ENCODE measurements at places on chromosomes 11 and 22.
A peak's percentile ranks its signal among the peaks of the same experiment; 100 is the strongest.

DNA sequence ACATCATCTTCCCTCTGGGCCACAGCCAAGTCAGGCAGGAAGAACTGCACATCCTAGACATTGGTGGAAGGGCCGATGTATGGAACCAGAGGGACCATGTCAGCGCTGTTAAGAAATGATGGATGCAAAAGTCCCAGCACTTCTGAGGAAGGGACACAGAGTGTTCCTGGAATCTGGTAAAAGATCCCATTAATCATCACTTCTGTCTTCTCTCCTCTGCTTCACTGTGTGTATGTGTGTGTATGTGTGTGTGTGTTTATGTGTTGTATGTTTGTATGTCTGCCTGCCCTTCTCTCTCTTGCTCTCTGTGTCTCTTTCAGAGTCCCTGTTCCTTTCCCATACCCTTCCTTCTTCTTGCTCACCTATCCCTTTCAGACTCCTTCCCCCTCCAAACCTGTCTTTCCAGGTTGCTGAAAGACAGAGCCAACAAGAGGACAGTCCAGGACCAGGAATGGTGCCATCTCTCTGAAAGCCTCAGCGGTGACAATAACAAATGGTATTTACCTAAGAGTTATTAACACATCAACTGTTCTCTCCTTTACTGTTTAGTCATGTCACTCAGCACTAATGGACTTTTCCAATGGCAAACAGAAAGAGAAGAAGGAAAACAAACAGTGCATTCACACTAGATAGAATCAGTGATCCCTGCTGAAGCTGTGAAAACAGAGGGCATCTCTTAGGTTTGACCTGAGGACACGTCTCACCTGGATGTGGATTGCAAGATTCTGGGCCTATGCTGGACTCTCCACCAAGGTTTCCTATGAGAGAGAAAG lies 47.1 kb downstream of the EHF start:
- DNase-seq: no peak

- no peak for DNase-seq
Observed at GRCh38 chr11:32023370-32024305, 67.2 kb upstream of the RCN1 start.

DNA sequence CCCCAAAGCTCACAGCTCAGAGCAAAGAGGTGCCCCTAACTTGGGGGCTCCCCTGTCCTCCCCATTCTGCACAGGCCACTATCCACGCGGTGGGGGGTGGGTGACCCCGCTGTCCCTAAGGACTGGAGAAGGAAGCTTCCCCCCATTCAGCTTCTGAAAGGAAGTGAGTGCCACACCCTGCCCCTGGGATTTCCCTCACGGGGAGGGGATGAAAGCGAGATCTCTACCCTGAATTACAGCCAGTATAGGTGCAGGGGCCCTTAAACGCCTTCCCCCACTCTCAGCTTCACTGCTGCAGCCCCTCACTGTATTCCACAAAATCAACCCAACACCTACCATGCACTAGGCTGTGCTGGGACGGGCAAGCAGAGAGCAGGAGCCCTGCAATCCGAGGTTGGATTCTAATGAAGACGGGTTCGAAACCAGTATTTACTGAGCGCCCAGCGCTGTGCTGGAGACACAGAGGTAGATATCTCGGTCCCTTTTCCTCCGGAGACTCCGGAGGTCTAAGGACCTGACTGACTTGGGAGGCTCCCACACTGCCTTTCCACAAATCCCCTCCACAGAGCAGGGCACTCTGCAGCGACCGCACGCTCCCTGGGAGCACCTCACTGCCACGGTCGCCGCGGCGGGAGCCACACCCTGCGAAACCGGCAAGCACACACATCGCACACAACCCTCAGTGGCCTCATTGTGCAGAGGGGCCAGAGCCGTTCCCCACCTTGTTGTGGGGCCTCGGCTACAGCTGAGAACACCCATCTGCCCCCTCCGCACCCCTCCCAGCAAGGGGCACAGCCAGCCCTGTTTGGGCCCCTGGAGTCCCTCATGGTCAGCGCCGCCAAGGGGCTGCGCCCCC lies 1.8 kb downstream of the AHNAK start:
- DNase-seq: no peak

- DNase-seq: no peak
Observed at GRCh38 chr11:2084721-2085120, 54.5 kb downstream of the IGF2 start.

GRCh38 chr11:96267496-96268032 lies 75.4 kb downstream of the MAML2 start:
- no peak for DNase-seq

GRCh38 chr11:131938351-131938751 lies 567.9 kb downstream of the NTM start:
- DNase-seq: no peak

DNA sequence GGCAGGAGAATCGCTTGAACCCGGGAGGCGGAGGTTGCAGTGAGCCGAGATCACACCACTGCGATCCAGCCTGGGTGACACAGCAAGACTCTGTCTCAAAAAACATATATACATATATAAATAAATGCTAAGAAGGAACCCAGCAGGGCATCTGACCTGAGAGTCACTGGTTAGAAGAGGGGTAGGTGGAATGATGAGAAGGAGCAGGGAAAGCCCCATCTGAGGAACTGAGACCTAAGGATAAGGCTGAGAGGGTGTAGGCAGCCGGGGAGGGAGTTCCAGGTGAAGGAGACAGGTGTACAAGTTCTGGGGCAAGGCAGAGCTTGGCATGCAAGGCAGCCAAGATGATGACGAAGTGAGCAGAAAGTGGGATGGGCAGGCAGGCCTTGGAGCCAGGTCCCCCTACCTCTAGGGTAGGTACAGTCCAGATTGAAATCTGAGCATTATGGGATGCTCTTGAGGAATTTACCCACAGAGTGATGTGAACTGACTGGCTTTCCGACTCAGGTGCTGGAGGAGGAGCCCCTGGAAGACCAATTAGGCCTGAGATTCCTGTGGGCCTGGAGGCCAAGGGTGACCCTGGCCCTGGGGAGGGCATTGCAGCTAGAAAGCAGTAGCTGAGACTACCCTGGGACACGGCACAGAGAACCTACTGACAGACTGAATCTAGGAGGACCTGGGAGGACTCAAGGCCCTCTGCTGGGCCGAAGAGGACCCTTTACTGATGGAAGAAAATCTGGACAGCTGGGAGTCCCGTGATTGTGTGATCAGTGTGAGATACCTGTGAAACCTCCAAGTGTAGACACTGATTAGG lies 22.8 kb downstream of the KLHL22 start:
- no peak for DNase-seq

DNA sequence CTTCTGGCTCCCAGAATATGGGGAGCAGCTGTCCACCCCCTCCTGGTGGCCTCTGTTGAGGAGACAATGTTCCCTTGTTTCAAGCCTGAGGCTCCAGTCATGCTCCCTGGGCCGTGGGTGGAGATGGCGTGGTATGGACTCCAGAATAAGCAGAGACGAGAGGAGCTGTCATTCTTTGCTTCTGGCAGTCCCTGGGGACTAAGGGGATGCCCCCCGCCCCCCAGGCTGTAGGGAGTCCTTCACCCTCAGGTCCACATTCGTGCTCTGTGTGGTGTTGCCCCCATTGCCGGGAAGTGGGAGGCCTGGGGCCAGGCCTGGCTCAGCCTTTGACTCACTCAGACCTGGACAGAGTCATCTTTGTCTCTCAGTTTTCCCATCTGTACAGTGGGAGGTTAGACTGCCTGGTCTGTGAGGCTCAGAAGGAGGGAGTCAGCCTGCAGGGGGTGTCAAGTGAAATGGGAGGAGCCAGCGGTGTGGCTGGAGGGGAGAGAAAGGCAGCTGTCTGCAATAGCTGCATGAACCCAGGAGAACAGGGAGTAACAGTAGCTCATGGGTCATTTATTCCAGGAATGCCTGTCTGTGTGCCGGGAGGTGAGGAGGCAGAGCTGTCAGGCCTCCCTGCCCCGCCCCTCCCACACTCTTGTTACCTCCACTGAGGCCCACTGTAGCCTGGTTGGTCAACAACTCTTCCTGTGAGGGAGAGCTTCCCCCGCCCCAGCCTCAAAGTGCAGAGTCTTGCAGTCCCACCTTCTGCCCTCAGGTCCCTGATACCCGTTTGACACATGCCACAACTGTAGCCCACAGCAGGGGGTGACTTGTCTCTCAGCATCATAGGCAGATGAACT lies 6.3 kb downstream of the ARHGEF17 start:
- peak; percentile 55 for DNase-seq

GRCh38 chr22:36640106-36640672 lies 63.4 kb downstream of the CACNG2 start:
- no peak for DNase-seq

DNA sequence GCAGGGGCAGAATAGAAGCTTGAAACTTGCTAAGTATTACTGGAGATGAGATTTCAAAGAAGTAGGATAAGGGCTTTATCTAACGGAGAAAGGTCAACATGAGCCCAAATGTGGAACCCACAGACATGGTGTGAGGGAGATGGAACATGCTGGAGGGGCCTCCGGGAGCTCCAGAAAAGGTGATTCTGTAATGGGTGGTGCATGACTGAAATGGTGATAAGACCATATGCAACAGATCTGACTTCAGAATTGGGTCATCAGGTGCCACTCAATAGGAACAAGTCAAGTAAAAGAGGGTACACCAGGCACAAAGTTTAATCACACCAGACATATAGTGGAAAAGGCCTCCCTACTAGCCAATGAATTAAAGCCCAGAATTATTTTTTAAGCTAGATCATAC lies 7.9 kb upstream of the CEP295 start:
- no peak for DNase-seq

DNA sequence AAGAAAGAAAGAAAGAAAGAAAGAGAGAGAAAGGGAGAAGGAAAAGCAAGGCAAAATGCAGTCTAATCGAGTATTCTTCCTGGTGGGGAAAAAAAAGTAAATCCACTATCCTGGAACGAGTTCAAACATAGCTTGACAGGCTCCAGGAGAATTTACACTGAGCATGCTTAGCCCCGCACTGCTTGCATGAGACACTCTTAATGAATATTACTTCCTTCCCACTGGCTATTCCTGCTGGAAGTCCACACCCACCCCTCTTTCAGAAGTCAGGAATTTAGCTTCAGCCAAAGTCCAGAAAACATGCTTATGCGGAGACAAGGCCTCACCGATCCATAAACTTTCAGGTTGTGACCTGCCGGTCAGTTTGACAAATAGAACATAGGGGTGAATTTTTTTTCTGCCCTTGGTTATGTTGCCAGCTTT lies 251.8 kb upstream of the BLID start:
- DNase-seq: peak; percentile 64

- DNase-seq: no peak
Observed at GRCh38 chr11:72792437-72793021, 1.3 kb downstream of the STARD10 start.

DNA sequence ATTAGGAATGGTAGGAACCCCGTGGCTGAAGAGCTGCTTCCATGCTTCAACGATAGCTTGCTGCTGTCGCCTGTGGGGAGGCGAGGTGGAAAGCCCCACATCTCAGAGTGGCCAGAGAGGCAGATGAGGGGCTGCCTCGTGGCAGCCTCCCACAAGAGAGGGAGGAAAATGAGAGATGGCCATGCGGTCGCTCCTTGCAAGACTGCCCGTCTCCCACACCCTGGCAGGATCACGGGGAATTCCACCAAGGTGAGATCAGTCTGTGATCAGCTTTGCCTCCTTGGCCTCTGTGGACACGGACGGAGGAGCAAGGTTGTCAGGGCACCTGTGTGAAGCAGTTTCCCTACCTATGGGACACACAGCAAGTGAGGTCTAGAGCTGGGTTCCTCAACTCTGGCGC lies 3.0 kb downstream of the CRYBA4 start:
- DNase-seq: no peak

DNA sequence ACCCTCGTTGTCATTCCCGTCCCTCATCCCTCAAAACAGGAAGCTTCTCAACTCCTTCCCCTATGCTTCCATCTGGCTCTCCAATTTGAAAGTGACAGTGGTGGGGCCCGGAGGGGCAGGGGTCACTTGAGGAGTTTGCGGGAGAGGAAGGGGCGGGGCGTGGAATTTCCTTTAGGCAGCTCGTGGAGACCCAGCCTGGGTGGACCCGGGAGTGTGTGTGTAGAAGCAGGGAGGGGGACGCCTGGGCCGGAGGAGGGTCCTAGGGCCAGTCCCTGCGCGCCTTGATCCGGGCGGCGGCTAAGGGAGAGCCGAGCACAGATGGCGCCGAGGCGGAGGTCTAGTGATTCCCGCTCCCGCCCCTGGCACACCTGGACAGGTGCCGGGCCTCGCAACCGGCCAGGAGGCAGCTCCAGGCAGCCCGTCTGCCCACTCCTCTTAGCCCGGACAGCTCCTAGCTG lies 7.8 kb upstream of the PAX6 start:
- DNase-seq: peak; percentile 31

- no peak for DNase-seq
Observed at GRCh38 chr11:15654451-15654850, 539.7 kb downstream of the INSC start.

DNA sequence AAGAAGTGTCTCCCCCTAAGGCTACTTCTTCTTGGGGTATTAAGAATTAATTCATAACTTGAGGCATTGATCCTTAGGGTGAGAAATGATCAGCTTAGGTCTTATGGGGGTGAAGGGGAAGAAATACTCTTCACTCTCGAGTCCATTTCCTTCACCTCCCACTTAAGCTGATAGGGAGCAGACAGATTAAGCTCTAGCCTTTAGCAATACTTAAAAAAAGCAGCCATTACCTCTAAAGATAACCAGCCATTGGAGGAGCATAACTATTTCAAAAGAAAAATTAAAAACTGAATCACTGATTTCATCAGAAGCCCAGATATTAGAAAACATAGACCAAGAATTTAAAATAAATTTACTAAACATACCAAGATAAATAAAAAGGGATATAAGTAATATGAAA lies 60.5 kb downstream of the ENTHD1 start:
- no peak for DNase-seq

- DNase-seq: no peak
Observed at GRCh38 chr11:1034456-1035295, 1.8 kb downstream of the MUC6 start.

DNA sequence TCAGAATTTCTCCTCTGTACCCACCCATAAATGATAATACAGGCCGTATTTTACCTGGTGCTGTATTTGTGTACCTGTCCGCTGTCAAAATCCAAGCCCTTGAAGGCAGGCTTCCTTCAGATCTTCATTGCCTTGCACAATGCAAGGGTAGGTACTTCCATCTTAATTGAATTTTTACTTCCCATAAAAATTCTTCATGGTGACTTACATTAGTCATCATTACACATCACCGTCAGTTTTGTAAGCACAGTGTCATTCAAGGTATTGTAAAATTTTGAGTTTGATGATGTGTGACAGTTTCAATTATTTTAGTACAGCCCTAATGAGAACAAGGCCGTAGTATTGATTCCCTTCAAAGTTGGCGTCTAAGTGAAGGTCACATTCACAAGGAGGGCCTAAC lies 770 bp upstream of the TSG101 start:
- no peak for DNase-seq

GRCh38 chr11:128843198-128843785 lies 23.8 kb downstream of the KCNJ1 start:
- no peak for DNase-seq

GRCh38 chr11:82823647-82824619 lies 76.3 kb downstream of the PRCP start:
- no peak for DNase-seq

GRCh38 chr22:40560551-40560950 lies 76.0 kb downstream of the MRTFA start:
- no peak for DNase-seq

GRCh38 chr11:18171377-18172000 lies 1.1 kb upstream of the MRGPRX4 start:
- DNase-seq: no peak
